PC-9 (cell line): ENCODE measurements at places on chromosomes 12 and 14. TPM values are rescaled to one million over a fixed set of nuclear protein-coding genes. Genes with fewer than 3 reads are reported as not detected.

The RND1 gene
- total RNA-seq, result 2.7 and 4.0 TPM in 2 replicates

GRCh38 chr12:105334582-105334981 lies 4.1 kb downstream of the C12orf75 start:
- DNase-seq, result no peak

- DNase-seq, result no peak
Observed at GRCh38 chr12:95300286-95300685, 82.7 kb downstream of the VEZT start.

DNA sequence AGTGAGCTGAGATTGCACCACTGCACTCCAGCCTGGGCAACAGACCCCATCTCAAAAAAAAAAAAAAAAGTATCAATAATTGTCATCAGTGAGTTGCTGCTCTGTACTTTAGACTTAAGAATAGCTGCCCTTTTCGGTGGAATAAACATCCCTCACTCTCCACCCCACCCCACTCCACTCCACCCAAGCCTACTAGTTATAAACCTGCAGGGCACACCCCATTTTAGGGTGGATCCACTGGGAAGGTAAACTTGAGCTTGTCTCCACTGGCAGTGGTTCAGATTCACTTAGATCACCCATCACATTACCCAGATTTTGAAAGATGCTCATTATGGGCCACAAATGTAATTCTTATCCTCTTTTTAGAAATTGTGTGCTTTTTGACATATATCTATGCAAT lies 106.4 kb downstream of the GPR135 start:
- DNase-seq, result no peak

- no peak for DNase-seq
Observed at GRCh38 chr14:58629281-58629680, 8.5 kb upstream of the DACT1 start.

- DNase-seq, result peak; percentile 52
Observed at GRCh38 chr12:57110104-57111030, 795 bp downstream of the STAT6 start.

GRCh38 chr12:22264380-22264779 lies 70.1 kb downstream of the ST8SIA1 start:
- DNase-seq, result no peak

GRCh38 chr12:46303039-46303666 lies 34.3 kb upstream of the SLC38A1 start:
- DNase-seq, result no peak

DNA sequence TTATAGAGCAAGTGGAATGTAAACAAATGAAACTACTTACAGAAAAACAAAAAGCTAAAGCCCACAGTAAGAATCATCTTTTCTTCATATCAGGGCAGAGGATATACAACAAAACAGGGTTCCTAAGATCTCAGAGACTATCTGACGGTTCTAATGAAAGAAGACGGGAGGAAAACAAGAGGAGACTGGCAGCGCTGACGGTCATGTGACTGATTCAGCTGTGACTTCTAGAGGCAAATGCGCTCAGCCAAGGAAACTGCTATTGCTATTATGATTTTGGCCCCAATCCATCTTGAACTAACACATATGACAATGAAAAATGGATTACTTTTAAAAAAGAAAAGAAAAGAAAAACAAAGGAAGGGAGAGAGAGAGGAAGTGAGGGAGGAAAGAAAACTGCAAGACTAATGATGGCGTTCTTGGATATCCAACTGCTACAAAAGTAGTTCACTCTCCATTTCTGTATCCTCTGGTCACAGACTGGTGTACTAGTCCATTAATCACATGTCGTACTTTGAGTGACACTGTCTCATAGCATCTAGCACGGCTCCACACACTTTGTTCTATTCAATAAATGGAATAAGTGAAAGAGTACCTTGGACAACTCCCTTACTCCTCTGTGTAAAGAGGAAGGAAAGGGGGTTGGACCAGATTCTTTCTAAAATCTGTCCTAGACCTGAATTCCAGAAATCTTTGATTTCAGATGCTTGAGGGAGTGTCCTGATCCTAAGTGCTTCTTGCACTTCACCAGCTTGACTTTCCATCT lies 119.3 kb downstream of the DAD1 start:
- DNase-seq, result no peak

DNA sequence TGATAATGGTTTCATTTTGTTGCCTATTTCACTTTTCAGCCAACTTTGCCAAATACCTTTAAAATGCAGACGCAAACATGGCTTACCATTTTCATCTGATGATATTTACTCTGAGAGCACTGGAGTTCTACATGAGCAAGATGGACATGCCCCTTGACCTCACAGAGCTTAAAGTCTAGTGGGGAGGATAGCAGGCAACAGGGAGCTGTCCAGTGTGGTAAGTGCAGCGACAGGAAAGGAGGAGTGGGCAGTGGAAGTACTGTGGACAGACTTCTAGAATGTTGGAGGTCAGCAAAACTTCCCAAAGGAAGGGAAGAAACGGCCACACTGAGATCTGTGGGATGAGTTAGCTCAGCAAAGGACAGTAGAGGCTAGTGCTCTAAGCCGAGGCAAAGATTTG lies 25.3 kb downstream of the LRIG3 start:
- no peak for DNase-seq
